ENCODE measurements at places on chromosomes 16 and 17.

DNA sequence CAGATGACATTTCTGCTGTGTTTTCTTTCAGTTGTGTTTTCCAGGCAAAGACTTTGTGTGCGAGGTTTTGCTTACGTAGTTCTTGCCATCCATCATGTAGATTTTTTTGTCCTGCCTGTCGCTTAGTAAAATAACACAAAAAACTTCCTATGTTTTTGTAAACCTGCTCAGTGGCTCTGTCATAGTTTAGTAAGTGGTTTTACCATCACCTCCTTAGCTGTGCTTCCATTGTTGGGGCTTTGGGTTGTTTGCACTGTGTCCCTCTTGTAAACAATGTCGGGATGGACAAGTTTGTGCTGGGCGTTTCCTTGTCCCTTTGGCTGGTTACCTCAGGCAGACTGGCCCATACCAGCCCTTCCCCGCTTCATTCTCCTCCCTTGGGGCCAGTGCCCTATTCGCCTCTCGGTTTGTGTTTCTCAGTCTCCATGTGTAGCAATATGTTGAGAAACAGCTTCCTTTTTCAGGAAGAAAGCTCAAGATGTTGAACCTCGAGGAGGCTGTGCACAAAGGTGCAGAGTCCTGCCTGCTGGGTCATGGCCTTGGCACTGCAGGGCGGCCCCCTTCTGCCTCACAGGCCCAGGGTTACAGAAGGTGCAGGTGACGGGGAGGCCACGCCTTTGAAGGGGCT, 74.6 kb downstream of the KSR1 start:
- no peak for DNase-seq

DNA sequence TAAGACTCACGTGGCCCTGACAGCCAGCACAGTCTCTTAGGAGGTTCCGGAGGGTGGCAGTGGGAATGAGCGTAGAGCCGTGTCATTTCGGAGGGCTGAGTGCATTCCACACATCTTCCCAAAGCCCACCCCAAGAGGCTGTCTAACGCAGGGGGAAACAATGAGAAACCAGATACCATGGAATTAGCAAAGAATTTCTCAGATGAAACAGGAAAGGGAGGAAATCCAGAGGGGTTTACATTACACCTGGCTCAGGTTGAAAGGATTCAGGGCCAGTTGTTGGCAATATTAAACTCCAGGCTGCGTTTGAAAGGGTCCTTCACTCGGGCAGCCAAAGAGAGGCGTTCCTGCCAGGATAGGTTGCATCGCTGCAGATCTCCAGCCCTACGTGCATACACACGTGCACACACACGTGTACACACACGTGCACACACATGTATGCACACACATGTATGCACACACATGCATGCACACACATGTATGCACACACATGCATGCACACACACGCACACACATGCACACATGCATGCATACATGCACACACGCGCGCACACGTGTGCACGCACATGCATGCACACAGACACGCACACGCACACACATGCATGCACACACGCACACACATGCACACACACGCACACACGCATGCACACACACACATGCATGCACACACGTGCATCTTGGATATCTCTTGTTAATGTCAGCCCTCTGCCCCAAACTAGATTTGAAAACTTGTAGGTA, 12.2 kb downstream of the CBX4 start:
- DNase-seq = no peak

DNA sequence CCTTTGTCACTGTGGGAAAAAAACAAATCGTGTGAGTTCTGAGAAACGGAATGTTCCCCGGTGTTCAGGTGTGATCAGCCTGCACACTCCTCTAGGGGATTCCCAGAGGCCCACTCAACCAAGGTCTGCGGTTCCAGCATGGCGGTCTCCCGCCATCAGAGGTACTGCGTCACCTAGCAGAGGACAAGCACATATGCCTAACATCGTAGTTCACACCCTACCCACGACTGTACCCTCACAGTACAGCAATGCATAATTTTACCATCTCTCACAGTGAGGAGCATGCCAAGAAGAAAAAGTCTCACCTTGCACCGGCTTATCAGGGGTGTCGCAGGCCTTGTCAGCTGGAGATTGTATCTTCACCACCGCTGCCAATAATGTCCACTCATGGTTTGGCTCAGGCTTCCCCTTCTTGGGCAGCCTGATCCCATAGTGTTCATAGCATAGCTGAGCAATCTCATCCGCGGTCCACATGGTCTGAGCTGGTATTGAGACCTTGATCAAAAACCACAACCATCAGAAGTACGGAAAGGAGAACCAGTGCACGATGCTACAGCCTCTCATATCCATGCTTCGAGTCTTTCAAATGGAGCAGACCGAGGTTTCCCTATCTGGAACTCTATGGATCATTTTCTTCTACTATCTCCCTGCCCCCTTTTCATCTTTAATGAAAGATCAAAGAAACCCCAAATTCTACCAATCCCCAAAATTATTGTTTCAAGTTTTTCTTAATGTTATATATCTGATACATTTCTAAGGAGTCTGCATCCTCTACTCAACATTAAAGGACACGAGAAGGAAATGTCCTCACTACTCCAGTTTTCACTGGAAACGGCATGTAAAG, 2.5 kb downstream of the ADAT1 start:
- no peak for DNase-seq

DNA sequence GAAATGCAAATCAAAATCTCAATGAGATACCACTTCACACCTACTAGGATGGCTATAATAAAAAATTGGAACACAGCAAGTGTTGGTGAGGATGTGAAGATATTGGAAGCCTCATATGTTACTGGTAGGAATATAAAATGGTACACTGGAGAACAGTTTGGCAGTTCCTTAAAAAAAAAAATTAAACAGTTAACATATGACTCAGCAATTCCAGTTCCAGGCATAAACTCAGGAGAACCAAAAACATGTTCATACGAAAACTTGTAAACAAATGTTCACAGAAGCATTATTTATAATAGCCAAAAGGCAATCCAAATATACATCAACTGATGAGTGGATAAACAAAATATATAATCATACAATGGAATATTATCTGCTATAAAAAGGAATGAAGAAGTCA, 28.2 kb downstream of the ZNF652 start:
- DNase-seq = no peak

DNA sequence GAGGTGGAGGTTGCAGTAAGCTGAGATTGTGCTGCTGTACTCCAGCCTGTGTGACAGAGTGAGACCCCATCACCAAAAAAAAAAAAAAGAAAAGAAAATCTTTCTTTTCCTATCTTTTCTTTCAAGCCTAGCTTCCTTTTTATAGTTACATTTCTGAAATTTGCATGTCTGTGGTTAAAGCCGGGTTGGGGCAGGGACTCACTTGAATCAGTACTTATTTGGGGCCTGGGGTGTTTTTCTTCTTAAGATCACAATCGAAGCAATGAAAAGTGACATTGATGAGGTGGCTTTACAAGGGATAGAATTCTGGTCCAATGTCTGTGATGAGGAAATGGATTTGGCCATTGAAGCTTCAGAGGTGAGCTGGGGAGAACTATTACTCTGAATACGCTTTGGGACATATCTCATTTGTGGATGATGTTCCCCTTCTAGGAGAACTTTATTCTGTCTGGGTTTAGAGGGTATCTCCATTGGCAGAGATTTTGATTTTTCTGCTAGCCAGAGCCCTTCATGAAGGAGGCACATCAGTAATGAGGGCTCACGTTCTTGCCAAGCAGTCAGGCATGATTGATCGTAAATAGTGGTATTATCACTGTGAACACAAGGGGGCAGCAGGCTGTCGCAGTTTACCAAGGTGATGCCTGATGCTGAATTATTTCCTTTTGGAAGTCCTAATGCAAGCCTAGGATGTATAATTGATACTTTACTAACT, 14.3 kb downstream of the KPNB1 start:
- peak; percentile 70 for DNase-seq

DNA sequence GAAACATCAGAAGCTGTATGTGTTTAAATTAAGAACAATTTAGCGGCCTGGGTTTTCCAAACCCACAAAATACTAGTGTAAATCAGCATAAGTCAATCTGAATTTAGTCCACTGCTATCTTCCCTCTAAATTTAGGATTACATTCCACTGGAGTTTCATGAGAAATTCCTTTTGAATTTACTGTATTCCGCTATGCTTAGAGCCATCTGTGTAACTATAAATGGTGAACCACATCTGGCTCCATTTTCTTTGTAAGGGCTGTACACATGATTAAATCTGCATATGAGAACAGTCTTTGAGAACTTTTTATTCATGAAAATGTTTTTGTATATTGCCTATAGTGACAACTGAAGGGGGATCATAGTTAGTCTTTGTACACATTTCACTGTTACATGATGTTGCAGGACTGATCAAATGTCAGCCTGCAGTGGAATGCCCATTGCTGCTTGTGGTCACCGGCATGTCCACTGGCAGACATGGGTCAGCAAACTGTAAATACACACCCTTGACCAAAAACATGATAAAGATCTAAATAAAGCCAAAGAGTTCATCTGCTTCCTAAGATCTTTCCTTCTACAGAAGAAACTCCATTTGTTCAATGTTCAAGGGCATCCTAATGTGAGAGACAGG, 36.8 kb downstream of the RPGRIP1L start:
- no peak for DNase-seq

DNA sequence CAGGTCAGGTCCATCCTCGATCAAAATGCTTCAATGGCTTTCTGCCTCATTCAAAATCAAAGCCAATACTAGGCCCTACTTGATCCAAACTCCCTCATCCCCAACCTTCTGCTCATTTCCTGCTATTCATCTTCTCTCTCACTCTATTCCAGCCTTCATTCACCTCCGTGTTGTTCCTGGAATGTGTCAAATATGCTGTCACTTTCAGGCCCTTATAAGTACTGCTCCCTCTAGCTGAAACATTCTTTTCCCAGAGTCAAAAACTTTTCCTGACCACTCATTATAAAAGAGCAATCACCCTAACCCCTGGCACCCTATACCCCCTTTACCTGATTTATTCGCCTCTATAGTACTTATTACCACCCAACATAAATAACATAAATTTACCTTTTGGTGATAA, 303.7 kb upstream of the PMFBP1 start:
- DNase-seq = no peak

DNA sequence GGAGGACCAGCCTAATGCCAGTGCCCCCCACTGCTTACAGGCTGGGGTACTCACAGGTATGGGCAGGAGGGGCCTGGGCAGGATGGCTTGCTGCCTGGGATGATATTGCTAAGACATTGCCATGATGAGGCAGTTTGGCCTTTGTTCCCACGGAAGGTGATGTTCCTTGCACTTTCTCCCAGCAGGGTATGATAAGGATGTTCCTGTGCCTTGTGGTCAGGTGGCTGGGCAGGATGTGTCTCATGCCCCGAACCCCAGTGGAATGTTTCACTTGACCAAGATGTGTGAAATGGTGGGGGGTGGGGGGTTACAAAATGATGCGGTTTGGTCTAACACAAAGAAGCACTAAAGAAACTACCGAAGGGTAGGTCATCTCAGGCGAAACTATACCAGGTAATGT, 337.8 kb upstream of the ZFHX3 start:
- no peak for DNase-seq

- peak; percentile 90 for DNase-seq
These were observed at the start of gene DBF4B for GRCh38 chr17:44708401-44709263. Gene DBF4B, plus strand, starts transcription at chr17:44708665. Its CDS starts 156 bp downstream, at chr17:44708821.

GRCh38 chr16:3259836-3260235, 3.4 kb upstream of the MEFV start:
- DNase-seq = no peak

DNA sequence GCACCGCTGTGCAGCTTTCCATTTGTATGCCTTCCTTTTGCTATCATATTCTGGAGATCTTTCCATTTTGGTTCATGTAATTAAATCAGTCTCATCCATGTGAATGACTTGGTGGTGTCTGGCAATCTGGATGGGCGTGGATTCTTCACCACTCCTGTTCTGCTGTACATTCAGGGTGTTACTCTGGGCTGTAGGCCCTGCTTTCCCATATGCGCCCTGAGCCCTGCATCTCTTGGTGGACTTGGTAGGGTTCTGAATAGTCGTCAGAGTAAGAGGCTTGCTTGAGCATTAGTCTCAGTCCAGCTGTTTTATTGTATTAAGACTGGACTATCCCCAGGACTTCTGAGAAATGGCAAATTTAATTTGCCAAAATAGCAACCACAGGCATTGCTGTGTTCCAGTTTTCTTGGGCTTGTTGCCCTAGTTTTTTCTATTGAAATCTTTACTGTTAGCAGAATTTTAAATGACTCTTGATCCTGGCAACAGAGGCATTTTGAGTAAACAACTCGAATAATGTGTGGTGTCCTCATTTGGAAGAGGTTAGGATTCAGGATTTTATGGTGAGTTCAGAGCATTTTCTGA, 14.9 kb downstream of the BANP start:
- no peak for DNase-seq

DNA sequence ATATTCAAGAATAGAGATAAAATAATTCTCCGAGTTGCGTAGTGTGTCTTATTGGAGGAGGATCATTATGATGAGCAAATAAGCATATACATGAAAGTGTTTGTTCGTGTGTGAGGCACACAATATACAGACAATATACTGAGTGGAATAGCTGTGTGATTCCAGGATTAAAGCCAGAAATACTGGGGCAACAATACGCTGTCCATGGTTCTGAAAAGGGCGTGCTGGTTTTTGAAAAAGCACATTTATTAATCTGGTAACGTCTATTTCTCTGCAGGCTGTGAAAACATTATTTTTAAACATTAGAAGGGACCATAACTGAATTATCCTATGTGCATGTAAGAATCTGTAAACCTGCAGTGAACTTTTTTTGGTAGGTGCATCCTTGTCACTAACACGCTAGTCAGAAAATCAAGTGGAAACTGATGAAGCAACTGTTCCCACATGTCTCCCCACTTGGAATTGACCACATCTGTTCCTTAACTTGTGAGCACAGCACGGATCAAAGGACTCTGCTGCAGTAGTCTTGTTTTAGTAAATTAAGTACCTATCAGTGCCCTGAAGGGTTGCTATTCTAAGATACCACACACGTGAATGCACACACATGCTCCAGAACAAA, 346.0 kb downstream of the GRIN2A start:
- no peak for DNase-seq

DNA sequence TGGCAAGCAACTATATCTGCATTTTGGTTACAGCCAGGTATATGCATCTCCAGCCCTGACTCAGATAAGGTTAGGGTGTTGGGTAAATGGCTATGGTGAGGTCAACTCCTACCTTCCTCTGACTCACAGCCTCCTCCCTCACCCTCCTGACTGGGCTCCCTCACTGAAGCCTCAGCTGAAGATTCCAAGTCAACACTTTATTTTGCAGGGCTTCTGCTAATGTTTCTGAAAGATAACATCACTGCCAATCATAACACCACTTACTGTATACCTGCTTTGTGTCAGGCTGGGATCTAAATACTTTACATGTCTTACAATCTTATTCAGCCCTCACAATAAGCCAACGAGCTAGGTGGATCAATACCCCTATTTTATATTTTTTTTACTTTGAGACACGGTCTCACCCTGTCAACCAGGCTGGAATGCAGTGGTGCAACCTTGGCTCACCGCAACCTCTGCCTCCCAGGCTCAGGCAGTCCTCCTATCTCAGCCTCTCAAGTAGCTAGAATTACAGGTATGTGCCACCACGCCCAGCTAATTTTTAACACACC, 47.8 kb upstream of the GCSH start:
- DNase-seq = no peak

GRCh38 chr17:31476525-31477416, 85.3 kb downstream of the RAB11FIP4 start:
- DNase-seq = no peak

GRCh38 chr17:10130263-10130662, 68.1 kb downstream of the GAS7 start:
- DNase-seq = no peak

Measured in NCI-H446 (cell line).